Amniotic stem cell (primary cell): ENCODE measurements at places on chromosomes 16 and 17.

DNA sequence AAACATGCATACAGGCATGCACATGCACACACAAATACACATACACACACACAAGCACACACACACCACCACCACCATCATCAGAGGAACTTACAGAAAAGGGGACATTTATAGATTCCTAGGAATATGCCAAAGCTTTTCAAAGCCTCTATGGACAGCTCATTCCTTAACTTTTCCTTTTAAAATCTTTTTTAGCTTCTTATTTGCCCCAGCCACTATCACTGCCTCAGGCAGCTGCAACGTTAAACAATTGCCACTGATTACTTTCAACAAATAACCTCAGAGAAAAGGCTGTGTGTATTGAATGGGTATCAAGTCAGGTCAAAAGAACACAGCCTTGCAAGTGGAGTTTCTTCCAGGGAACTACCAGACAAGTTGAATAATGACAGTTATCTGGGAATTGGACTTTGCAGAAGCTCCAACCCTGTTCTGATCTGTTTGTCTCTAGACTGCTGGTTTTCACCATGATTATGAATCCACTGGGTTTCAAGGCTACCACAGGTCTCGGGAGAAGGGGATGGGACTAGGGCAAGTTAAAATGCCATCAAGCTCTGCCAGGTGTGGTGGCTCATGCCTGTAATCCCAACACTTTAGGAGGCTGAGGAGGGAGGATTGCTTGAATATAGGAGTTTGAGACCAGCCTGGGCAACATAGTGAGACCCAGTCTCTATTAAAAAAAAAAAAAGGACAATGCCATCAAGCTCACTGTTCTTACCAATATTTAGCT, 21.9 kb upstream of the BEAN1 start:
- no peak for DNase-seq

DNA sequence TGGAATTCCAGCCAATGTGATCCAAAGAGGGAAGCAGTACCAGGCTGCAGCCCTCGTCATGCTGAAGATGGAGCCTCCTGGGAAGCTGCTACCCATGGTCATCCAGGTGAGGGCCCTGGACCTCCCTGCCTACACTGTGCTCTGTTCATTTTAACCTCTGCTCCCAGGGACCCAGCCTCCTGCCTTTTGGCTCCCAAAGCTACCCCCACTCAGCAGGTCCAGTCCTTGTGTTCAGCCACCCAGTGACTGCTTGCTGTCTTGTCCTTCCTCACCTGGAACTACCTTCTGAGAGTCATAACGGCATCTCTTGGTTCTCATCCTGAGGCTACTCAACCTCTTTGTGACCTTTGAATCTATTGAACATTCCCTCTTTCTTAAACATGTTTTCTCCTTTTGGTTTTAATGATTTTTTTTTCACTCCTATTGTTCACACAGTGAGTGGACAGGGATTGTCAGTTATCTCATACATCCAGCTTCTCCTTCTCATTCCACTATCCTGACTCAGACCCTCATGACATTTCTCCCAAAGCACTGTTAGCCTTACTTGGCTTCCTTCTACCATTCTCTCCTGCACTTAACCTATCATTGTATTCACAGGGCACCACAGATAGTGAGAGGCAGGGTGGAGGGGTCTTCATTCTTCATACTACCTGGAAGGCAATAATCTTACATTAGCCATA, 53.3 kb downstream of the GOSR1 start:
- DNase-seq = no peak

DNA sequence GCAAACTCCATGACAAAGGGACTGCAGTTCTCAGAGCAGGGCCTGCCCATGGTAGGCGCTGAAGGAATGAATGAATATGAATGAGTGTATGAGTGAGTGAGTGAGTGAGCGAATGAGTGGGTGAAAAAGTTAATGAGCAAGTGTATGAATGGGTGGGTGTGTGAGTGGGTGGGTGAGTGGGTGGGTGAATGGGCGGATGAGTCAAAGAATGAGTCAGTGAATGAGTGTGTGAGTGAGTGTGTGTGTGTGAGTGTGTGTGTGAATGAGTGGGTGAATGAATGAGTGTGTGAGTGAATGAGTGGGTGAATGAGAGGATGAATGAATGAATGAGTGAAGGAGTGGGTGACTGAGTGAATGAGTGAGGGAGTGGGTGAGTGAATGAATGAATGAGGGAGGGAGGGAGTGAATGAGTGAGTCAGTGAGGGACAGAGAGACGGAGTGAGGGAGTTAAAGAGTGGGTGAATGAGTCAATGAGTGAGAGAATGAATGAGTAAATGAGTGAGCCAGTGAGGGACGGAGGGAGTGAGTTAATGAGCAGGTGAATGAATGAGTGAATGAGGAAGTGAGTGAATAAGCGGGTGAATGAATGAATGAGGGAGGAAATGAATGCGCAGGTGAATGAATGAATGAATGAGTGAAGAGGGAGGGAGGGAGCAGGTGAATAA, 11.1 kb upstream of the CHMP6 start:
- no peak for DNase-seq

DNA sequence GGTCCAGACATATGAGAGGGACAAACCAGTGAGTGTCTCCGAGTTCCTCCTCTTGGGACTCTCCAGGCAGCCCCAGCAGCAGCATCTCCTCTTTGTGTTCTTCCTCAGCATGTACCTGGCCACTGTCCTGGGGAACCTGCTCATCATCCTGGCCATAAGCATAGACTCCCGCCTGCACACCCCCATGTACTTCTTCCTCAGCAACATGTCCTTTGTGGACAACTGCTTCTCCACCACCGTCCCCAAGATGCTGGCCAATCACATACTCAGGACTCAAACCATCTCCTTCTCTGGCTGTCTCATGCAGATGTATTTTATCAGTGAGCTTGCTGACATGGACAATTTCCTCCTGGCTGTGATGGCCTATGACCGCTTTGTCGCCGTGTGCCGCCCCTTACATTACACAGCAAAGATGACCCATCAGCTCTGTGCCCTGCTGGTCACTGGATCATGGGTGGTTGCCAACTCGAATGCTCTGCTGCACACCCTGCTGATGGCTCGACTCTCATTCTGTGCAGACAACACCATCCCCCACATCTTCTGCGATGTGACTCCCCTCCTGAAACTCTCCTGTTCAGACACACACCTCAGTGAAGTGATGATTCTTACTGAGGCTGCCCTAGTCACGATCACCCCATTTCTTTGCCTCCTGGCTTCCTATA, 19.2 kb downstream of the ZNF200 start:
- no peak for DNase-seq

- no peak for DNase-seq
Measured at GRCh38 chr17:33334703-33335102, 41.6 kb upstream of the ASIC2 start.

DNA sequence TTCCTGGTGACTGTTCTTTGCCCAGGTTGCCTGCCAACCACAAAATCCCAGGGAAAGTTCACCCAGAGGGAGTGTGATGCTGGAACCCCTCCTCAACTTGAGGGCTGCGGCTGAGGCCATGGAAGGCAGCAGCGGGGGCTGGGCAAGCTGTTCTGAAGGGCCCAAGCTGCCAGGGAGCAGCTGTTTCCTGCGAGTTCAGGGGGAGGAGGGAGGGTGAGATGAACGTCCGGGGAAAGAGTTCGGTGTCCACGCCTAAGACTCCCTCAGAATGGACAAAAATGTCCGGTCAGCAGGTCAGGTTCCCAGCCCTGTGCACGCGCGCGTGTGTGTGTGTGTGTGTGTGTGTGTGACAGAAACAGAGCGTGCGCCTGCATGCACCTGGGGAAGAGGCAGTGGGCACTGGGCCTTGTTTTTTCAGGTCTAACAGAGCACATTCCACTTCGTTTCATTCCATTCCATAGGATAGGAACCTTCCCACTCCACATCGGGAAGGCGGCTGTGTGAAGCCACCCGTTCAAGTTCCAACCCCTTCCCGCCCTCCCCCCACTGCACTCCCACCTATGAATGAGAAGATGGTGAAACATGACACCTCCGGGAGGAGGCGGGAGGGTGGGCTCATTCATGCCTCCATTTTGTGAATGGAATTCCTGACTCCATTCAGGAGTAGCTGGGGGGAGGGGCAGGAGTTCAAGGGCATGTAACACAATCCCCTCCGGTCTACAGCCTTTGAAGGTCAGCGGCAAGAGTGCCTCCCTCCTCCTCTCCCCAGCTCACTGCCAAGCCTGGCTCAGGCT, 15.7 kb downstream of the ETV4 start:
- peak; percentile 63 for DNase-seq

GRCh38 chr16:57060323-57061083, 31.9 kb upstream of the CPNE2 start:
- DNase-seq = no peak

- no peak for DNase-seq
Measured at GRCh38 chr16:11915114-11915643, 577 bp downstream of the GSPT1 start.

- DNase-seq = no peak
Measured at GRCh38 chr16:21339941-21340340, 61.9 kb upstream of the CRYM start.

DNA sequence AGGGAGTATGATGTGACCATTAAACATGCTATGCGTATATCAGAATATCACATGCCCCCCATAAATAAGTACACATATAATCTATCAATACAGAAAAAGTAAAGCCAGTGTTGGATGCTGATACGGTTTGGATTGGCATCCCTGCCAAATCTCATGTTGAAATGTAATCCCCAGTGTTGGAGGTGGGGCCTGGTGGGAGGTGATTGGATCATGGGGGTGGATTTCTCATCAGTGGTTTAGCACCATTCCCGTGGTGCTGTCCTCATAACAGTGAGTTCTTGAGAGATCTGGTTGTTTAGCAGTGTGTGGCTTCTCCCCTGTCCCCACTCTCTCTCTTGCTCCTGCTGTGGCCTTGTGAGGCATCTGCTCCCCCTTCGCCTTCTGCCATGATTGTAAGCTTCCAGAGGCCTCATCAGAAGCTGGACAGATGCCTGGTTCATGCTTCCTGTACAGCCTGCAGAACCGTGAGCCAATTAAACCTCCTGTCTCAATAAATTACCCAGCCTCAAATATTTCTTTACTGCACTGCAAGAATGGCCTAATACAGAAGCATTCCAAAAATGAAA, 88.9 kb downstream of the AATF start:
- no peak for DNase-seq

- DNase-seq = no peak
Measured at GRCh38 chr16:52512297-52512987, 34.5 kb downstream of the TOX3 start.

GRCh38 chr17:74960570-74961342, 11.8 kb downstream of the HID1 start:
- DNase-seq = no peak

GRCh38 chr17:81422776-81423697, 27.8 kb downstream of the BAHCC1 start:
- peak; percentile 85 for DNase-seq

- DNase-seq = peak; percentile 22
Measured at GRCh38 chr17:59425085-59425931, 93.9 kb downstream of the YPEL2 start.

DNA sequence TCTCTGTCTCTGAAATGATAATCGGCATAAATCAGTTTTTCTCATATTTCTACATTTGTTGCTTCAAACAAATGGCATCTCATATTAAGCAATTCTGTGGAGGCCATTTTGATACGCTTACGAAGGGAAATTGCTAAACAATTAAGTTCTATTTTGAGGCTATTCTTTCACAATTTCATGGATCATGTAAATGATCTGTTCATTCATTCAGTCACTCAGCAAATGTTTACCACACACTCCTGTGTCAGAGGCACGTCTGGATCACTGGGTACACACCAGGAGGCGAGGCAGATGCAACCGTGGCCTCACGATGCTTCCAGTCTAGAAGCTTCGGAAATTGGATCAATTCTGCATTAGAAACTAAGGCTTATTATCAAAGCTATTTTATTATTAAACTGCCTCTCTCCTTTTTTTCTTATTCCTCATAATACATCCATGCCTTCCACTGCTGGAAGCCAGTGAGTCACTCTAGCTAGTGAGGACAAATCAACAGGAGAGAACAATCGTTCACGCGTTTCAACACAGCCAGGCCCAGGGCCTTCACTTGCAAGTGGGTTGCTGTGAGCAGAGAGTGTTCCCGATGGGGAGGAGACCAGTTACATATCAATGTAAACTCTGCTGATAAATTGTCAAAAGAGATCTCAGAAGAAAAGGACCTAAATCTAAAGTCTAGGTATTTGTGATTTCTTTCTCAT, 11.3 kb upstream of the SLC39A11 start:
- no peak for DNase-seq

DNA sequence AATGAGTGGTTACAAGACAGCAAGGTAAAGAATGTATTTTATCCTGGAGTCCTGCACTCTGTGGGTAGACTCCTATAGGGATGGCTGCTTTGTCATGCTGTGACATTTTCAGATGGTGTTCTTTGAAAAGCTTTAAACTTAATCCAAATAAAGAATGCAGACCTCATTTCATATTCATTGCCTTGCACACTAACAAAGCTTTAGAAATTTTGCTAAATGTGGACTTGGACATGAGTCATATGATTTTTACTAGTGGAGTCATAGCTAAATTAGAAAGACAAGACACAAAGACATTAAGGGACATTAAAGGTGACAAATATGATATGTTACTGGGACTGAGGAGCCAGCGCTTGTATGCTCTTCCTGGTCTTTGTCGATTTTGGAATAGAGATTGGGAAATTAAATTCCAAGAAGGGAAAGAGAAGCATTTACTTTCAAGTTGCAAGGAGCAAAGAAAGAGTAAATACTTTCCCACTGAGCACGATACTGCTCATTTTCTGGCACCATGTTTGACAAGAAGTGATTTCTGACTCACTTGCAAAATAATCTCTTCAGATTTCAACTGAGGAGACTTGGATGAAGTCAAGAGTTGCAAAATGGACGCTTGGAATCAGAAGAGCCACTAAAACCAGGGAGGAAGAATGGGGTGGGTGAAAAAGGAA, 152.9 kb upstream of the MYOCD start:
- no peak for DNase-seq

DNA sequence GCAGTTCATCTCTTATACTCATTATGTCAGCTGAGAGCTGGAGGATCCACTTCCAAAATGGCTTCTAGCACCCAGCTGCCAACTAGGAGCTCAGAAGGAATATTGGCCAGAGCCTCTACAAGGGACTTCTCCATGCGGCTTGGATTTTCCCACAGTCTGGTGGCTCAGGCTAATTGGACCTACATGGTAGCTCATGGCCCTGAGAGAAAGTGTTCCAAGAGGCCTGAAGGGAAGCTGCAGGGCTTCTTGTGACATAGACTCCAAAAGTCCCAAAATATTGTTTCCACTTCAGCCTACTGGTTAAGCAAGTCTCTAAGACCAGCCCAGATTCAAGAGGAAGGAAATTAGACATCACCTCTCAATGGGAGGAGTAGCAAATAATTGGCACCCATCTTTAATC, 6.8 kb downstream of the NOG start:
- DNase-seq = no peak

DNA sequence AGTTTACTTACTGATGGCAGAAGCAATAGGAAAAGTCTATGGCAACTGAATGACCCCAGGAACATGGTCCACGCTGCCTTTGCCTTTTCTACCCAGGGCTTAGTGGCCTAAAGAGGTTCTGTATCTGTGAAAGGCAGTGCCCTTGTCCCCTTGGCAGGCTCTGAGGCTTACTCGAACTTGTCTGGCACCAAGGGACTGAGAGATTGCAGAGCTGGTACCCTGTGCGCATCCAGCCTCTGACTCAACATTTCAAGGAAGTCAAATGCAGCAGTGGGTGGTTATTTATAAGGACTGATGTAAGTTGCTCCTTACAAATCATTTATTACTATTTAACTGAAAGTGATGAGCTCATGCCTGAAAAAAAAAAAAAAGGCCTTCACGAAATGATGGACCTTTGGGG, 299.9 kb upstream of the MYOCD start:
- no peak for DNase-seq

GRCh38 chr17:1153795-1154546, 25.8 kb downstream of the ABR start:
- DNase-seq = peak; percentile 2
